Central memory CD4-positive, alpha-beta T cell (primary cell): ENCODE measurements at places on chromosomes 1 and 21.

DNA sequence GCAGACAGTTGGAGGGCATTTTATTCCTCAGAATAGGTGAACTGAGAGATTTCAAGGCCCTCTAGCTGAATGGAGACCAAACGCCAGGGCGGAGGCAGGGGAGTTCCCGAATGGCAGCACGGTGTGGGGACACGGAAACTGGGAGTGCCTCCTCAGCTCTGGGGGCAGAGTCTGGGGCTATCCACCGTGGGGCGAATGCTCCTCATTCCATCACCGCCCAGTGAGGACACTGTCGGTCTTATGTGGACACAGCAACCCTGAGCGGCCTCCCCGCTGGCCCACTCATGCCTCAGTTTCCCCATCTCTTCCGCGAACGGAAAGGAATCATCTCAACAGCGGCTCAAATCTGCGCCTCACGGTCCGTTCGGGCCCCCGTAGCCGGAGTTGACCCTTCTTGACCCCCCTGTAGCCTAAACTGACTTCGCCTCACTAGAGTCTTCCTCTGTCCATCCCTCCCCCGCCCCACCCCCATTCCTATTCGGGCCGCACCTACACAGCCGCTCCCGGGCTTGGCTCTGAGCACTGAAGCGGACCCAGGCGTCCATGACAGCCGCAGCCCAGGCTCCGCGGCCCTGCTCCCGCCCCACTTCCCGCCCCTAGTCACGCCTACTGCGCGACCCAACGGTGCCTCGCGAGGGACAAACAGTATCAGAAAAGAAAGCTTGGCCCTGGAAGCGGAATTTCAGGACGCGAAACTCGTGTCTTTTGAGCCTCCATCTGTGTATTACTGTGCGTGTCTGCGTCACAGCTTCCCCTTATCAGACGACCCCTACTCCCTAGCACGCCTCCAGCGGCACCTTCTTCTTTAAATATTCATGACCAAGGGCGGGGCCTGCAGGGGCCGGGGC lies at the start of gene PEX11B:
Gene PEX11B, minus strand, starts transcription at position 574 of the 848 bp plus-strand sequence. Its CDS starts 29 bp downstream, at position 545.
- DNase-seq, result peak; percentile 92

- DNase-seq, result no peak
These were observed 386.3 kb downstream of the DISC1 start for GRCh38 chr1:232012773-232013386.

- DNase-seq, result no peak
These were observed 29.7 kb downstream of the OPTC start for GRCh38 chr1:203523667-203524066.

DNA sequence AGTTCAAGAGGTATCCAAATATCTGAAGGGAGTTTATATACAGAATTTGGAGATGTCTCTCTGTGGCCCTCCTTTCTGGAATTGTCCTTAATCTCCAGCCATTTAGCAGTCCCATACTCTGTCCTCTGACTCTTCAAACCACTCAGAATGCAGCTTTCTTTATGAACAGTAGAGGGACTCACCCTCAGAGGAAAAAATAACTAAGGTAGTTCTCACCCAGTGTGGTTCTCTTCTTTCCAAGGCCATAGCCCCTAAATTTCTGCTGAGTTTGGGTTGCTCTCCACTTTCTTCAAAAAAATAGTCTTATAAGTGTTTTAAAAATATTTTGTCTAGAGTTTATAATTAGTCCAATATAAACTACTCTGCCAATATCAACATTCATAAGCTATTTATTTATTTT lies 369.7 kb downstream of the MATN1 start:
- no peak for DNase-seq

GRCh38 chr21:42025376-42026081 lies 15.4 kb upstream of the ZBTB21 start:
- DNase-seq, result no peak

DNA sequence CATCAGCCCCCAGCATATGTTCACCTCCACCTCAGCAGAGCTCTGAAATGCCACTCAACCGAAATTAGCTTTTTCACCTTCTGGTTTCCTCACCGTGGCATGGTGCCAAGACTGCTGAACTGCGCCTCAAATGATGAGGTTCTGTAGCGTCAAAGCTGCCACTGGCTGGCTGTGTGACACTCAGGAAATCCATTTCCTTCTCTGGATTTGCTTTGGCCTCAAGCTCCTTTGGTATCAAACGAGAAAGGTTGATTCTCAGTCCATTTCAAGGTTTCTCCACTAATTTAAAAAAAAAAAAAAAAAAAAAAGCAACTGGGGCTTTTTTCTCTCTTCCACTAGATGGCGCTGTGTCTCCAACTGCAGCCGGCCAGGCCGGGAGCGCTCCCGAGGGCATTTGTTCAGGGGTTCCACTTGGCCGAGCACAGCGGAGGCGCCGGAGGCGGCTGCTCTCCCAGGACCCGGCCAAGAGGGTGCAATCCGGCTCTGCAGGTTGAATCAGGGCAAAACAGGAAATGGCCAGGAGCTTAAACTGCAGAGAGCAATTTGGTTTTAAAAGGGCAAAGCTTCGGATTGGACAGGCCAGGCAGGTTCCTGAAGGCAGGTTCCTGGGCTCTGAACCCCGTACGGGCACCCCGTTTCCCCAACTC lies 26.5 kb upstream of the PLA2G2C start:
- DNase-seq, result peak; percentile 36

- DNase-seq, result no peak
These were observed 9.1 kb downstream of the HIPK1 start for GRCh38 chr1:113938192-113938591.
